ENCODE measurements at places on chromosomes 12 and 14.

DNA sequence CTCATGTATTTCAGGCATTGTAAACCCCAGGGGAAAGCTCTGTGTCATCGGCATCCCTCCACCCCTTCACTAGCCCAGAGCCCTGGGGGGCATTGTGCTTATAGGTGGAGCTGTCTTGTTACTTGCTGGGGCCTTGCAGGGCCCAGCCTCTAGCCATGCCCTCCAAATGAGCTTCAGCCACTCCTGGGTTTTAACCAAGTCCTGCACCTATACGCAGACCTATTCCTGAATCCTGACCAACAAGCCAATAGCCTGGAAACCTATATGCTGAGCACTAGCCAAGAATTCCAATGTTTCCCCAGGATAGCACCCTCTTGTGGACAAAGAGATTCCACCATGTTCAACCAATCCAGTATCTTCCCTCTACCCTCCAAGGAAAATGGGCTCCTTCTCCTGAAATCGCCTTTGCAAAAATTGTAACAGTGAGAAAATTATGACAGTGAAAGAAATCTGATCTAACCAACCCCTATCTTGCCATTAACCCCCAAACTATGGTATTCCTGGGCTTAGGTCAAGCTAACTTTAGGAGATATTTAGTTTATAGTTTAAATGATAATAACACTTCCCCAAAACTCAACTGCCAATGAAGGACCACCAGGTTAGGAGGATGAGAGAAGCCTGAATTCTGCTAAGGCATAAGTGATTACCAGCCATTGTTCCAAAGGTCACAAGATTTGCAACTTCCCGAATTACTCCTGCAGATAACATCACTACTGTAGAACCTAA lies 55.5 kb downstream of the TTC7B start:
- no peak for DNase-seq

GRCh38 chr14:41051801-41052200 lies 554.9 kb upstream of the LRFN5 start:
- DNase-seq: no peak

- DNase-seq: no peak
Observed at GRCh38 chr14:24370748-24371147, 2.8 kb downstream of the NFATC4 start.

DNA sequence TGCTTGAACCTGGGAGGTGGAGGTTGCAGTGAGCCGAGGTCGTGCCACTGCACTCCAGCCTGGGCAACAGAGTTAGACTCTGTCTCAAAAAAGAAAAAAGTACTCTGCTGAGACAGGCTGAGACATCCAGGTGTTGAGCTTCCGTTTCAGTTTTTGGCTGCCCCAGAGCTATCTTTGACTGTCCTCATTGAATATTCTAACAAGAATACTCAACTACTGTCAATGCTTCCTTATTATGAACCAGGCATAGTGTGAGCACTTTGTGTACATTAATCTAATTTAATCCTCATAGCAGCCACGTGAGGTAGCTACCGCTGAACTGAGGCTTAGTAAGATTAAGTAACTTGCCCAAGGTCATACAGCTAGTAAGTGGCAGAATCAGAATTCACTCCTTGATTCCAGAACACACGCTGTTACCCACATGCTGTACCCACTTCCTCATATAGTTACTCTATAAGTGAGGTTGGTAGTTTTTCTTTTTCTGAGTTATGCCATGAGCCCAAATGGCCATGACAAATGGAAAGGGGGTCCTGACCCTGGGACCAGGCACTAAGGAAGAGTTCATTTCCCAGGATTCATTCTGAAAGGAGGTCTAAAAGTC lies 11.3 kb downstream of the ALDH1L2 start:
- DNase-seq: no peak

DNA sequence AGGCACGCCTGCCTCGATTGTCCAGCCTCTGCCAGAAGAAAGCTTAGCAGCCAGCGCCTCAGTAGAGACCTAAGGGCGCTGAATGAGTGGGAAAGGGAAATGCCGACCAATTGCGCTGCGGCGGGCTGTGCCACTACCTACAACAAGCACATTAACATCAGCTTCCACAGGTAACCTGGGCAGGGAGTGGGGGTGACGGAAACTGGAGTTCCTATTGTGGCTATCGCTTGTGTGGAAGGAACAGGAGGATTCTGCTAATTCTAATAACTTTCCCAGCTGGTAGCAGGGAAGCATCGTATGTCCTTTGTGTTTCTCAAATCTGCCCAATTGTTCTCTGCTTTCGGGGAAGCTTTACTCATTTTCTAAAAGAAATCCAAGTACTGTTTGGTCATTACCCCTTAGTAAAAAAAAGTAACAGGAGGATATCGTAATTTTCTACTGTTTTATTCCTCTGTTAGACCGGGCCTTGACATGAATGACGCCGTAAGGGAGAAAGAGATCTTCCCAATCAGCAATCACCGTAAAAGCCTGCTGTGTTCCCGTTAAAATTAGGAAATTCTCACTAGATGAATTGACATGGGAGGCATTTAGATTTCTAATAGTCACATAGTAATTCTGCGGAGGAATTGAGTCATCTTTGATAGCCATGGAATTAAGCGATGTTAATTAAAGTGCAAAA lies 449 bp downstream of the THAP2 start:
- no peak for DNase-seq

GRCh38 chr12:16573398-16574077 lies 32.4 kb downstream of the LMO3 start:
- DNase-seq: no peak

DNA sequence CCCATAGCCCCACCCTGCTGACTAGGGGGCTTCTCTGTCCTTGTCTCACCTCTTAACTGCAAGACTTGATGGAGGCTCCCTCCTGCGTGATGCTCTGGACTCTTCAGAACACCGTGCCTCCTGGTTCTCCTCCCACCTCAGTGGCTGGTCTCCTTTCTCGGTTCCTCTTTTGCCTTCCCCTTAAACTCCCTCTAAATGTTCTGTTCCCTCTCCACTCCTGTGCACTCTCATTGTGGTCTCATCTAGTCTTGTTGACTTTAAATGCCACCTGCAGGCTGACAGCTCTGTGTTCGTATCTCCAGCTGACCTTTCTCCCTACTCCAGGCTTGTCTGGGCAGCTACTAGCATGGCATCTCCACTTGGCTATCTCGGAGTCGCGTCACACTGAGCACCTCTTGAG lies 28.3 kb downstream of the DYNC1H1 start:
- DNase-seq: no peak

- DNase-seq: no peak
Observed at GRCh38 chr12:103821773-103822172, 19.3 kb downstream of the NT5DC3 start.

DNA sequence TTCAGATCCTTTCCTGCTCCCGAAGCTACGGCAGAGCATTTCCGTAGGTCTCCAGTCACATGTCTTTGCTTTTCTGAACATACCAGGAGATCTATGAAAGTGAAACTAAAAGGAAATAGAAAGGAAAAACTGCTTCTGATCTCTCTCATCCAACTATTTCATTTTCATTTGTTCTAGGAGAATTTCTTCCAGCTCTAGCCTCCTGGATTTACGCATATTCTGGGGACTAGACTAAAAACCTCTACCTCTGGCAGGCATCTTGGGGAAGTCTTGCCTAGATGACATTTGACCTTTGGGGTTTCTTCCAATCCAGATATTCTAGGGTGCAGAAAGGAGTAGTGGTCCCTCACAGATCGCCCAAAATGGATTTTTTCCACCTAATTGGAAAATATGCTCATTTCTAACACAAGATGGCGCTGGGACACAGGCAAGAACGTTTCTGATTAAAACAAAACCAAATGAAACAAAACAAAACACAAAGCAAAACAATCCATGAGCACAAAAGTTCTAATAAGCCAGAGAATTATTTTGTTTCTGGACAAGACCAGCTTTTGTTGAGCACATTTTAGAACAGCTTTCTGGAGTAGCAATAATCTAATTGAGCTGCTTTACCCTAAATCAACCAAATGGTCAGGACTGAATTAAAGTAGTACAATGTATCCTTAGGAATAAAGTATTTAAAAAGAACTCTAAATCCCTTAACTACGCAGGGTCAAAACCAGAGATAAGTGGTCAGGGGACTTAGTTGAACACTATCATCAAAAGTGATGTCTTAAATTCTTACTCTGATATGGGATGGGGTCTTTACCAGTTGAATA lies 12.3 kb upstream of the PARP11 start:
- peak; percentile 20 for DNase-seq

GRCh38 chr12:45671254-45671653 lies 58.3 kb upstream of the ARID2 start:
- no peak for DNase-seq

DNA sequence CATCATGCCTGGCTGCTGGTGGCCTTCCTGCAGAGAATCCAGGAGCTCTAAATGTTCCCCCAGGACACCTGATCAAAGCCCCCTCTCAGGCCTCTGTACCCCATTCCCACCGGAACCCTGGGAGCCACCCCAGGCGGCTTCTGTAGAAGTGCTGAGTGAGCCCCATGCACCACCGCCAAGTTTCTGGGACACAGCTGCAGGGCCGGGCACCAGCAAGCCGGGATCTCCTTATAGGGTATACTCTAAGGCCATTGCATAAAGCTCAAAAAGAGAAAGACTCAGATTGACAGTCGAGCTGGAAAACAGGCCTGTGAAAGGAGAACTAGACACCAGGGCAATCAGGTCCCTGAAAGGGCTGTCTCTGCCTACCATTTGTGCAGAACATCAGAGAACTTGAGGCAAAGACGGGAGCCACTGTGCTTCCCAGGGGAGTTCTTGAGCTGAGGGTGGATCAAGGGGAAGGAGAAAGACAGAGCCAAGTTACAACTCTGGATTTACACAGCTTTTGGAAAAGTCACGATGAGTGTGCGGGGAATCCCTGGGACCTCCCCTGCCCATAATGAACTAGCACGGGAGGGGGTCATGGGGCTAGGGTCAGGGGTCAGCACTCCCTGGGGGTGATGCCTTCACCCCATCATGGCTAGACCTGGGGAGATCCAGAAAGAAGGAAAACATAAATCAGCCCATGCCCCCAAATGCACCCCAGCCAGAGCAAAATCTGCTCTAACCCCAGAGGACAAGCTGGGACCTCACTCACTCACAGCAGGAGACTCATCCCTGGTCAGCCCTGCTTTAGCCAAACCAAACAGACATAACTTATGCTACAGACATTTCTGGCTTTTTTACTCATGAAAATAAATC lies 51.1 kb downstream of the ITPK1 start:
- no peak for DNase-seq

DNA sequence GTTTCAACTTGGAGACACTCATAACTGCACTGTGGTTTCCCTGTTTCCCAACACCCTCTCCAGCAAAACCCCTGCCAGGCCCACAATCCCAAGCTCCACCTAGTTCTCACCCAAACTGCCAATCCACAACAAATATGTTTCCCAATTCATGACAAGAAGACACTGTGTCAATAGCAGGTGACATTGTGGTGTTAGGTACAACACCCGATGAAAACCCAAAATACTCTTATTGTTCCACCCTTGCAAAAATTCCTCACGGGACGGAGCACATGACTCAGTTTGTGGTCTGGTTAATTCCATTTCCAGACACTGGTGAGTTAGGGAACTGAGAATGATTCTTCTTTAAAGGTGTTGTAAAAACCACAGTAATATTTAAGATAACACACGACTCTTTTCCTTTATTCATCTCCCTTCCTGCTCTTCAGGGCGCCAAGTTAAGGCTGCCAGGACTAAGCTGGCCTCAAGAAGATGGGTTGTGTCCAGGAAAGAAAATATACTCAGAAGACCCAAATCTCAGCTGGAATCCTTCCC lies 735.5 kb downstream of the MED13L start:
- no peak for DNase-seq

DNA sequence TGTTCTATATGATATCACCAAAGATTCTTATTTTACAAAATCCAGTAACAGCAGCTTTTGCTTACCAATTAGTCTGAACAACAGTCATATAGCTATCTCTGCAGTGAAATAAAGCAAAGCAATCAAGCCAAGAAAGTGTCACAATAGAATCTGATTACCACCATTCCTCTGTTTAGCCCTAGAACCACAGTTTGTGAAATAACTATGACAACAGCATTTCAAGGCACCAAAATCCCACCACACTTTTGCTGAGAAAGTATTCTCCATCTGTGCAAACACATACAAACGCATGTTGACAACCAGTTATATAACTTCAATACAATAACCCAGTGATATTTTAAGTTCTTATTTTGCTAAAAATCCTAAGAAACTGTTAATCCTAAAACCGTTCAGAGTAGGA lies 7.4 kb downstream of the PPP1R13B start:
- no peak for DNase-seq

GRCh38 chr12:84704856-84705255 lies 207.7 kb downstream of the SLC6A15 start:
- no peak for DNase-seq

GRCh38 chr14:71230897-71231296 lies 323.6 kb downstream of the PCNX1 start:
- no peak for DNase-seq

DNA sequence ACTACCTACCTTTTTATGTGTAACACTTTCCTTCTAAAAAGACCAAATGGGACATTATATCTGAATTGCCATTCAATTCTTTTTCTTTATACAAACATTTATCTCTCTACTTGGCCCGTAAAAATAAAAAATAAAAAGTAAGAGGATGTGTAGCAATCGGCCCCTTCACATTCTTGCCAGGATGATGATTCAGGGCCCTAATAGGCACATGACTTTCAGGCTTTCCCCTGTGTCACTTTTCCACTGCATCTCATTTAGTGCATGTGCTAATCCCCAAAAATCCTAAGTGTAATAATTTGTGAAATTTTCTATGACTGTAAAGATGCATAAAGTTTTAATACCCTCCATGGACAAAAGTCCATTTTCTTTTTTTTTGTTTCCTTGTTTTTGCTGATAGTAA lies 23.0 kb upstream of the ATP2B1 start:
- no peak for DNase-seq

DNA sequence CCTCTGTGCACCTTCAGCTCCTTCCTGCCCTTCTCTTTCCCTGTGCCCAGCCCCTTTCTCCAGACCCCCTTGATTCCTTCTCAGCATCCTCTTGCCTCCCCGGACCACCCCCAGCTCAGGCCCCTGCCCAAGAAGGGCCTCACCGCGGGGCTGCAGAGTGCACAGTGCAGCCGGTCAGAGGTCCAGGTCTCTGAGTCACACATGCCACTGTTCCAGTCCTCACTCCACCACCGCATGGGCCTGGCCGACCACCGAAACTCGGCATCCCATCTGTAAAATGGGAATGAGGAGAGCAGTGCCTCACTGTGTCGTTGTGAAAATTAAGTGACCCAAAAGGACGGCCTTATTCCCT lies 13.3 kb downstream of the BDKRB1 start:
- no peak for DNase-seq

DNA sequence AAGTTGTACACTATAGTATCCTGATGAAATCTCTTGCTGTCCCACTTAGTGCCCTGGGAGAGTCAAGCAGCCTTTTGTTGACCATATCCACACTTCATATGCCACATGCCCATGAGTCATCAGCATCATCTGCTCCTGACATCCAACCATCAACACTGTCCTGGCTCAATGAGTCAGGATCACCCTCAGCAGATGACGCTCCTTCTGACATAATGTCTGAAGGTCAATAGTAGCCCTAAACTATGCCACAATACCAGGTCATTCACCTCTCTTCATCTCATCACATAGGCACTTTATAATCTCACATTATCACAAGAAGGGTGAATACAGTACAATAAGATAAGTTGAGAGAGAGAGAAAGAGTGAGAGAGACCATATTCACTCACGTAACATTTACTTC lies 369.0 kb upstream of the FAR2 start:
- no peak for DNase-seq

- DNase-seq: no peak
Observed at GRCh38 chr14:50407111-50407812, 10.6 kb upstream of the CDKL1 start.

- DNase-seq: no peak
Observed at GRCh38 chr12:83470749-83471148, 784.0 kb downstream of the TMTC2 start.

All from NCI-H1930 (cell line).